HepG2 (cell line): ENCODE measurements at places on chromosomes 3 and 15. TPM values are rescaled to one million over a fixed set of nuclear protein-coding genes. Genes with fewer than 3 reads are reported as not detected.

The GRAMD2A gene
- total RNA-seq = 0.32 TPM in 1 of 2 replicates, not detected in the other

GRCh38 chr3:195445885-195446284 is 3.1 kb upstream of the ACAP2 start:
- no peak for DNase-seq

- no peak for DNase-seq
Observed at GRCh38 chr3:36227980-36228379, 152.3 kb upstream of the STAC start.

The TYRO3 gene
- 12.4 and 24.0 TPM in 2 replicates for total RNA-seq

DNA sequence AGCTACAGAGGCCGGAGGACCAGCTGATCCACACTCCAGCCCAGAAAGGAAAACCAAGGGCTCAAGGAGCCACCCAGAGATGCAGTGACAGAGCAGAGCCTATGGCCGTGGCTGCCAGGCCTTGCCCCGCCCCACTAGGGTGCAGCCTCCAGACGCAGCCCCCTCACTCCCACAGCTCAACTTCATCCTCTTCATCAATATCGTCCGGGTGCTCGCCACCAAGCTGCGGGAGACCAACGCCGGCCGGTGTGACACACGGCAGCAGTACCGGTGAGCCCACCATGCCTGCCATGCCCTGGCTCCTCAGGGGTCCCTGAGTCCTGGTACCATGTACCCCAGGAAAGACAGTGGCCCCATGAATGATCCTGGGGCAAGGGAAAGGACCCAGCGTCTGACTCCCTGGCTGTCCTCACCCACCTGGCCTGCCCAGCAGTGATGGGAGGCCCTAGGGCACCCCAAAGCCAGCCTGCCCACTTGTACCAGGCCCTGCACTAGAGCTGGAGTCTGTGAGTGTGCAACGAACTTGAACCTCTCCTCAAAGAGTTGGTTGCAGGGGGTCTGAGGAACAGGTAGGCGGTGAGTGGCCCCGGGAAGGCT is 24.2 kb downstream of the PTH1R start:
- DNase-seq = no peak

GRCh38 chr3:70078778-70079177 is 79.2 kb downstream of the SAMMSON start:
- DNase-seq = no peak

The ITIH3 gene
- 38.9 and 105 TPM in 2 replicates for total RNA-seq

DNA sequence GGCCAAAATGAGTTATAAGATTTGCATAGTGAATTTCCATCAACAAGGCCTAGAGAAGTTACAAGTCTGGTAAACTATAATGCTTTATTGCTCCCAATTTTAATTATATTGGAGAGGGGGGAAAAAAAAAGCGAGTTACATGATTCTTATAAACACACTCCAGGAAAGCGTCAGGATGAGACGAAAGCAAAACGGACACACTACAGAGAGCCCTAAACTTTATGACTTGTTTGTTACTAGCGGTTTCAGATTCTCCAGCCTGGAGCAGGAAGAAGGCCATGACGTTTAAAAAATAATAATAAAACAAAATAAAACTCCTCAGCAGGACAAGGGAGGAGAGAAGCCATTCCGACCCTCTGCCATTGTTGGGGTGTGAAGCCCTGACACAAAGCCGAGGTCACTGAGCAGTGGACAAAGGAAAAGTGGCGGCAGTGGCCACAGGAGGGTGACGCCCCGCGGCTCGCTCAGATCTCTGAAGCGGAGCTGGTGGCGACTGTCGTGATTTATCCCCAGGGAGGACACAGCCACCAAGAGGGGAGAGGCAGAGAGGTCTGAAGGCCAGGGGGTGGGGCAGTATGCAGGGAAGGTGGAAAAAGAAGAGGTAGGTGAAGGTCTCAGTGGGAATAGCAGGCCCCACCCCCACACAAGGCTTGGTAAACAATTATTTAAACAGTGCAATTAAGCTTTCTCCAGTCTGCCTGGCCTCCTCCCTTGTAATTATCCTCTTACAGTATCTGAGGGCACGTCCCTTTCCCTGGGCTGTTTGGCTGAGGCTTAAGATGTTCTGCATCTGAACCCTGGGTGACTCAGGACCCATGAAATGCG is 45.3 kb downstream of the ADAMTS9 start:
- DNase-seq = no peak

The BCL2A1 gene
- 0.31 and 0.97 TPM in 2 replicates for total RNA-seq

The RAB6B gene
- total RNA-seq = 0.17 TPM in 1 of 2 replicates, not detected in the other

DNA sequence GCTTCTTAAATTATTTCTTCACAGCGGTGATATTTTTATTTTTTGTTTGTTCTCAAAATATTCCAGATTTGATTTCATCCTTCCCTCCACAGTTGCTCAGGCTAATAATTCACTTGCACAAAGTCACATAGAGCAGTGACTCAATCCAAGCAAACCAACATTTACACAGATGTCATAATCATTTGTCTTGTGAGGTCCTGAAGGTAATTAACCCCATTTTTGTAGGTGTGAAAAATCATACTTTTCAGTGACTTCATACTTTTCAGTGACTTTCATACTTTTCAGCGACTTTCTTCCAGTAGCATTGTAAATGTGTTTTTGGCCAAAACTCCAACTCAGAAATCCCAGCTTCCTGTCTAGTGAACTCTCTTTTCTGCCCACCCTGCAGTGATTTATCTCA is 32.1 kb downstream of the CD200 start:
- DNase-seq = no peak

GRCh38 chr15:50137330-50137761 is 18.3 kb upstream of the ATP8B4 start:
- no peak for DNase-seq

DNA sequence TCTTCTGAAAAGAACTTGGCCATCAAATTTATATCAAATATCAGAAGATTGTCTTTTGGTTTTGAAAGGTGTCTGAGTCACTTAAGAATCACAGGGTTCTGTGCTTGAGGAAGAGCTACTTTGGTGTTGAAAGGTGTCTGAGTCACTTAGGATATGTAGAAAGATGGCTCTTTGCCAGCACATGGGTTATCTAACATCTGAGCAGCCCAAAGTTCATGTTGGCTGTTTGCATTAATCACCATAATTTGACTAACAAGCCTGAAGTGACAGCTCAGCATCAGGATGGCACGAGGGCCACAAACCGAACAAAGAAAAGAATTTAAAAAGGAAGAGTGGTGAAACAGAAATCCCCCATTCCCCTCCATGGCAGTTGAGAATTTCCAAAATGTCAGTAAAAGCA is 190.5 kb upstream of the CMC1 start:
- peak; percentile 54 for DNase-seq

- no peak for DNase-seq
Observed at GRCh38 chr3:99702953-99703943, 64.9 kb downstream of the COL8A1 start.

DNA sequence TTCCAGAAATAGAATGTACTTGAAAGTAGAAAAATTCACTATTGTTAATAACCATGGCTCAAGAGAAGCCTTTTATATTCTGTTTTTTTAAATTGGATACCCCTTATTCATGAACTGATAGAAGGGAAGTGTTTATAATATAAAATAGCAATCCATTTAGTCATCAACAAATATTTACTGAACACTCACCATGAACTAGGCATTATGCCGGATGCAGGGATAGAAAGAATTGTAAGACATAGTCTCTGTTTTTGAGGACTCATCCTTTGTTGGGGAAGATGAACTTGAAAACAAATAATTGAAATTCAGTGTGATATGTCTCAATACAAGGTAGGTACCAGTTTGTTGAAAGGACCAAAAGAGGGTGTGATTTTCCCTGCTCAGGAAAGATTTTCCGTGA is 160.9 kb upstream of the SATB1 start:
- DNase-seq = no peak

GRCh38 chr15:66923438-66923881 is 141.9 kb upstream of the SMAD3 start:
- peak; percentile 34 for DNase-seq

DNA sequence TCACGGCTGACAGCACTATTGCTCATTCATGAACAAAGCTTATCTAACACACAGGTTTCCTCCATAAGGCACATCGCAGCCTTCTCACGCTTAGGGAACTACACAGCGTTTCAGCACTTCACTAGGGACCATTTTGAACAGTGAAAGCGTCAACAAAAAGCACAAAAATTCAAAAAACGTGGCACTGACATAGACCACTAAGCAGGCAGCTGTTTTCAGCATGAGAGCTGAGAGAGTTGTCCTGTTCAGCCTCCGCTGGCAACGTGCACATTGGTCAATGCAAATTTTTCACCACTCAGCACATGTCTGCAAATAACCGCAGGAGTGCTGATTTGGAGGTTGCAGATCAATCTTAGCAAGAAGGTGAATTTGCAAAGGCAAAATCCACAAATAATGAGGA is 109.2 kb downstream of the LRRK1 start:
- DNase-seq = no peak

The LRRC31 gene
- not detected in 2 replicates for total RNA-seq

GRCh38 chr3:120661106-120661905 is 20.7 kb downstream of the HGD start:
- DNase-seq = no peak

The SUSD5 gene
- total RNA-seq = not detected in 2 replicates
